ENCODE measurements at places on chromosomes 1 and 21.

DNA sequence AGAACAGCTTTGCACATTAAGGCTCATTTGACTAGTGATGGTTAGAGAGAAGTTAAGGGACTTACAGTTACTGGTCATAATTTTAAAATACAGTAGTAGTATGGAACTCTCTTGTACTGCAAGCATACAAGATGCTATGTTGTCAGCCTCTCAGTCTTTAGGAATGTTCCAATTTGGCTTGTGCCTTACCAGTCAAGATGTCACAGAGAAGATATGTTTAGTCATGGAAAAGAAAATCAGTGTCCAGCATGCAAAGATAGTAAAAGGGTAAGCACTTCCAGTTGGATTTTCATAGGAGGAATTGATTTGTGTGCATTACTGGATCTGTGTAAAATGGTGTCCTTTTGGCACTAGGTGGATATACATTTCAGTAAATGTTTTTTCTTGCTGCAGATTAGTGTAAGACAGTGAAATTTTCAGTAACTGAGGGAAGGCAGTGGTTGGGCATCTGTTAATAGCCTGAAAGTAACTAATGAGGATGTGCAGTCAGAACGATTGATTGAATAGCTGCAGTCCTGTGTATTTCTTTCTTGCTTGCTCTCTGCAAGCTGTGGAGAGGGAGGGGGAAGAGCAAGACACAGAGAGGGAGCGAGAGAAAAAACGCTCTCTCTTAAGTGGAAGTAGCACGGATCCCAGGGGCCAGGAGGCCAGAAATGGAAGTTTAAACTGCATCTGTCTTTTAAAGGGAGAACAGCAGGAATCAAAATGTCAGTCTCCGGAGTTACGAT is 108.2 kb downstream of the CLEC20A start:
- DNase-seq = no peak

DNA sequence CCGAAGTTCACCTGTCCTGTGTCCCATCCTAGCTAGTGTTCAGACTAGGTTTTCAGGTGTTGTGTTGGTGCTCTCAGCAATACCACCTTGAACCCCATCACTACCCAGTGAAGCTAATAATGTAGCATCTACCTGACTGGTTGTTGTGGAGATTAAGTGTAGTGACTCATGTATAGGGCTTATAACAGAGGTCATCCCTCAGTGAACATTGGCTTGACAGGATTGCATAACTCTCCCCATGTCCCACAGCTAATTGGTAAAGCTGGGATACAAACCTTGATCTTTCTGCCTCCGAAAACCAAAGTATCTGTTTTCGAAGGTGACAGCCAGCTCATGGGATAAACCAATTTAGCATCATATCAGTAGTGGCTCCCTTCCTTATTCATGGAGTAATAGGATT is 44.5 kb upstream of the TNR start:
- no peak for DNase-seq

- no peak for DNase-seq
Measured at GRCh38 chr1:16903054-16903453, 7.3 kb downstream of the RNU1-2 start.

GRCh38 chr1:113027007-113027406 is 46.0 kb upstream of the LRIG2 start:
- DNase-seq = peak; percentile 47

DNA sequence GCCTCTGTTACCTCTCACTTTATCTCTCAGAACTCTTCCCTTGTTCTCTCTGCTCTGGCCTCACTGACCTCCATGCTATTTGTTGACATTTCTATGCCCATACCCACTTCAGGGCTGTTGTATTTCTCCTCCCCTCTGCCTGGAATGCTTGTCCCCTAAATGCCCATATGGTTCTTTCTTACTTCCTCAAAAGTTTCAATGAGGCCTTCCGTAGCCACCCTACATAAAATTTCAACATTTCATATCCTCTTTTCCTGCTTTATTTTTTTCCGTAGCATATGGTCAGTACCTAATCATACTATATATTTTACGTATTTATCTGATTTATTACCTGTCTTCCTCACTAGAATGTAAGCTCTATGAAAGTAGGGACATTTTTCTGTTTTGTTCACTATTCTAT is 47.1 kb upstream of the ZYG11A start:
- no peak for DNase-seq

- no peak for DNase-seq
Measured at GRCh38 chr1:54417123-54417522, 10.9 kb upstream of the SSBP3 start.

DNA sequence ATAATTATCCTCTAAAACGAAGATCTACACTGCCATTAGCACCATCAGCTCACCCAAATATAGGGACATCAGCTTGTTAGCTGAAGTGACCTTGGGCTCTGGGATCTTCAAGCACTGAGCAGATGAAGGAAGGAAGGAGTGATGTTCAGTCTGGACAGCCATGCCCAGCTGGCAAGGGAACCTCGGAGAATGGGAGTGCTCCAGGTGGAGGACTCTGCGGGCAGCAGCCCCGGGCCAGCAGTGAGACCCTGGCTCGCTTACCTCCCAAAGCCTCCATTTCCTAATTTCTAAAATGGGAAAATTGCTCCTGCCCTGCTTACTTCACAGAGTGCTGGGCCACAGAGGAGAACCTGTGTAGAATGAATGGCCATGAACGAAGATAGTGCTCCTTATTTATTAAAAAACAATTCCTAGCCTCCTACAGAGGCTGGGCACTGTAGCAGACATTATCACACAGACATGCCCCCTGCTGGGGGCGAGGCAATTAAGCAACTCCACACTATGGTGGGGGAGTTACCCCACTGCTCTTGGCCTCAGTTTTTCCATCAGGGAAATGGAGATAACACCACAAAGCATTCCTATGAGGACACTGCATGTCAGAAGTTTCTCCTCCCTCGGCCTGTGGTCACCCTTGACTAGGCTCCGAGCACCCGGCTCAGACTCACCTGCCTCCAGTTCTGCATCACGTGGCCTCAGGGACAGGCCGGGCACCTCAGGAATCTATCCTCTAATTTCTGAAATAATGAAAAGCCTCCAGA is 117.6 kb downstream of the KCNN3 start:
- DNase-seq = no peak

DNA sequence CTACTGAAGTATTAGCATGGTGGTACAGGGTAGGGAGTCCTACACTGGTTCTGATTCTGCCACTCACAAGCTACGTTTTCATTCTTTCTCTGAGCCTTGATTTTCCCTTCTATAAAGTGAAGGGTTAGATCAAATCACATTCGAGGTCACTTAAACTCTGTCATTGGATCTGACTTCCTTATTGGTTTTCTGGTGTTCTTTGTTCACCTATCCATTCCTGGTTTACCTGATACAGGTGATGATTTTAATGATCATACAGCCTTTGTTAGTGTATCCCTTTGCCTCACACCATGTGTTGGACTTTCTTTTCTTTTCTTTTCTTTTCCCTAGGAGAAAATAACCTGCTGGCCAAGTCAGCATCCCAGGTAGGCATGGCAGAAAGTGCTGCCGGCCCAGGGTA is 74.8 kb downstream of the NOS1AP start:
- no peak for DNase-seq

- DNase-seq = no peak
Measured at GRCh38 chr1:101379950-101380349, 143.1 kb downstream of the S1PR1 start.

- no peak for DNase-seq
Measured at GRCh38 chr1:170692866-170693575, 29.1 kb downstream of the PRRX1 start.

GRCh38 chr1:185250063-185250462 is 67.0 kb downstream of the IVNS1ABP start:
- DNase-seq = no peak

DNA sequence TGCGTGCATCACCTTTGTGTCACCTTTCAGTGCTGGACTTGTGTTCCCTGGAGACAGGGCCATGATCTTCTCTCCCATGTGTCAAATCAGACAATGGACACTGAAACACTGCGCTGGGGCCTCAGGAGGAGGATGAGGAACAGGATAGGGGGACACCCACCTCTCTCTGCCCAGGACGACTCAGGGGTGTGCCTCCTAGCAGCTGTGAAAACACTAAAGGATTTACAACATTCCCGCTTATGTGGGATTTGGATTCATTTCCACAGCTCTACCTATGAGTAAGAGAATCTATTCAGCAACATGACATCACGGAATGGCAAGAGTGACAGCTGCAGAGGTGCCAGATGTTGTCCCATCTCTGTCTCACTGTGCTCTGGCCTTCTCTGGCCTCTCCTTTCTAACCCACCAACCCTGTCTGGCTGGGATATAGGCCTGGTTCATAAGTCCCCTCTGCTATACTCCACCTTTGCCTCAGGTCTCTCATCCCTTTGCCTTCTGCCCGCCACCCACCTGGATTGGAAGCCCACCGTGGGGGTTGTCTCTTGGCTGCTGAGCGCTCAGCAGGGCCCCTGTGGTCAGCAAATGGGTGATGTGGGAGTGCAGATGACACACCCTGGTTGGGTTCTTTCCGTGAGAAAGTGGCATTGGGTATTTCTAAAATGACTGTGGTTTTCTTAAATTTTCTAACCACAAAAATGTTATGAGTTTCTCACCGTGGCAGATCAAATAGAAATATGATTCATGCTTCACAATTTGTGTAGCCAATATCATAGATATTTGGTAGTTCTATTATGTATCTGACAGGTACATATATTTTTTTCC is 47.1 kb upstream of the TLR5 start:
- no peak for DNase-seq

GRCh38 chr1:27527890-27528817 is 38.2 kb upstream of the WASF2 start:
- no peak for DNase-seq

DNA sequence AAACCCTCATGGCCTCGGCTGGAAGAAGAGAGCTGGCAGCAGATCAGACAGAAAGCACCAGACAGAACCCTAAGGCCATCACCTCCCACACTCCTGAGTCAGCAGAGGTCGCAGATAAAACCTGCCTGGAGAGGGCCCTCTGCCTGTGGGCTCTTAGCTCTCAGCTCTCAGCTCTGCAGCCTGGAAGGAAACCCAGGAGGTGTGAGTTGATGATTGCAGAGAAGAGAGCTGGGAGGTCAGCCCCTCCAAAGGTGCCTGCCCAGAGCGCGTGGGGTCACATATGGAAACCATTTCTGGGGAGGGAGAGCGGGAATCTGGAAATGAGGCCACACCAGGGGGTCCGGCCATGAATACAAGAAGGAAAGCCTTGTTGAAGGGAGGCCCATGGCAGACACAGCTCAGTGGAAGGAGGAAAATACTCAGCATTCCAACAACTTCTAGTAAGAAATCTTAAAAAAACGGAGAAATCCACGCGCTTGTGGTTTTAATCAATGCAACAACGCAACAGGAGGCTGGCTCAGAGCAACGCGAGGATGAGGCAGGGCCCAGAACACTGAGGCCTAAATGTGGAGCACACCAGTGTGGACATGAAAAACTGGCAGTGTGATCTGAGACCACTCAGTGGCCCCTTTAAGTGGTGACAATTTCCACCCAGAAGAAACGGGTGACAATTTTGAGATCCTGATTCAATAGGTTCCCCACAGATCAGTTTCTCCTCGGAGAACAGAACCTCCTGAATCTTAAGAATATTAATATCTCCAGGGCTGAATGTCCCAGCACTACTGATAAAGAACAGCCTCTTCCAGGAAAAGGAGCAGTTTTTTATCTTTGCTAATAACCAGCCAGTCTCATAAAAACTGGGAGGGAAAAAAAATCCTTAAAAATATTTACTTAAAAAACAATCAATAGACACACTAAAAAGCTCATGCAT is 45.7 kb downstream of the PSMG1 start:
- no peak for DNase-seq

- no peak for DNase-seq
Measured at GRCh38 chr1:183817576-183818288, 12.8 kb downstream of the RGL1 start.

DNA sequence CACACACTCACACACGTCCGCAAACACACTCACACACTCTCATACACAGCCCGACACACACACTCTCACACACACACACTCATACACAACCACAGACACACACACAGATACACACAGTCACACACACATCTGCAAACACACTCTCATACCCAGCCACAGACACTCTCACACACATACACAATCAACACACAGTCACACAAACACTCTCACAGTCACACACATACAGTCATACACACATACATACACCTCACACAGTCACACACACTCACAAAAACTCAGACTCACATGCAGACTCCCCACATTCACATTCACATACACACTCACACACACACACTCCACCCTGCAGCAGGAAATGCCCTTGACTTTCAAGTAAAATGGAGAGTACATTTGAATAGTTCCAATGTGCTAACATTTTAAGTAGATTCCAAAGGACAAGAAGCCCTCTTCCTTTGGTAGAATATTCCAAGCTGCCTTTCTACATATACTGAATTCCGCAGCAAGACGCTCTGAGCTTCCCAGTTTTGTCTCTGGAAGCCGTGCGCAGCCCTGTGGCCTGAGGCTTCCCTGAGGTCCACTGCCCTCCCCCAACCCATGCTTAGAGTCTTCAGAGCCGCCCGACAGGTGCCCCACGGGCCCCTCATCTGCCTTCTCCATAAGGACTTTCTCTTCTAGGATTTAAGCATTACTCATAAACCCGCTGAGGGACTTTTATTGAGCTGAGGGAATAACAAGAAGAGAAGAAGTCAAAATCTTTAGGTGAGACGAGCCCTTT is 9.7 kb downstream of the BATF3 start:
- DNase-seq = no peak

DNA sequence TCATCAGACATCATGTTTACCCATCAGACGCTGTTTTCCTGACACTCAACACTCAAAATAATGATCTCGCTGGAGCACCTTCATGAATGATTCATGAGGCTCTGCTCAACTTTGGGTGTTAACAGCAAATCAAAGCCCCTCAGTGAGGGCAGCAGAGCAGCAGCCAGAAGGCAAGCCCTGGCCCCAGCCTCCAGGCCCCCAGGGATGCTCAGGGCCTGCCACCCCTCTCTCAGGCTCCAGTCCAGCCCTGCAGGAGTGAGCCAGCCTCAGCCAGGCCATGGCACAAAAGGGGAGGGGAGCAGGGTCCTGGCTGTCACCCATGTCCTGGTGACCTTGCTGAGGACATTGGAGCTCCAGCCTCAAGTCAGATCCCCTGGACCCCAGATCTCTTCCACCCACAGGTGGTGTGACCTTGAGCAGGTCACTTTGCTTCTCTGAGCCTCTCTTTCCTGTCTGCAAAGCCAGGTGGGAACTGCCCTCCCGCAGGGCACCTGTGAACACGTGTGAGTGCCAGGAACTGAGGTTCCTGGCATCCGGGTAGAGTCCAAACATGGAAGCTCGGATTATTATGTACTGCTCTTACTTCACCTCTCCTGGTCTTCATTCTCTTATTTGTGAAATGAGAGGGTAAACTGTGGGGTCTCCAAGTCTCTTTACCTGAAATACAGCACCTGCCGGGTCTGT is 161.6 kb upstream of the VAMP3 start:
- DNase-seq = no peak

DNA sequence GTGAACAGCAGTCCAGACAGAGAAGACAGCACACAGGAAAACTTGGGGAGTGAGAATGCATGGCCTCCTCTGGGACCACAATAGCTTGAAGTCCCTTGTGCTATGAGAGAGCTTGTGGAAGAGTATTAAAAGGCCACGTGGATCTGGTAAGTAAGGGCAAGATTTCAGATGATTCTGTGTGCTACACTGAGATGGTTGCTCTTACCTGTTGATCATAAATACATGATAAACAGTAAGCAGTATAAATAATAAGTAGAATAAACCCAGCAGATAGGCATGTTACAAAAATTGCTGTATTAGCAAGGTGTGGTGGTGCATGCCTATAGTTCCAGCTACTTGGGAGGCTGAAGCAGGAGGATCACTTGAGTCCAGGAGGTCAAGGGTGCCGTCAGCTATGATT is 150.4 kb upstream of the ZC3H11B start:
- no peak for DNase-seq

- DNase-seq = no peak
Measured at GRCh38 chr1:2194319-2194897, at the start of gene FAAP20. FAAP20 (minus strand) TSS chr1:2194772; CDS start chr1:2194749, 23 bp downstream.
